Activated CD8-positive, alpha-beta T cell treated with anti-CD3 and anti-CD28 coated beads, Interleukin-2, amount 10 ng/mL, durations not matched to agents 7 days and 5 days (primary cell): ENCODE measurements at places on chromosomes 3 and 15.

DNA sequence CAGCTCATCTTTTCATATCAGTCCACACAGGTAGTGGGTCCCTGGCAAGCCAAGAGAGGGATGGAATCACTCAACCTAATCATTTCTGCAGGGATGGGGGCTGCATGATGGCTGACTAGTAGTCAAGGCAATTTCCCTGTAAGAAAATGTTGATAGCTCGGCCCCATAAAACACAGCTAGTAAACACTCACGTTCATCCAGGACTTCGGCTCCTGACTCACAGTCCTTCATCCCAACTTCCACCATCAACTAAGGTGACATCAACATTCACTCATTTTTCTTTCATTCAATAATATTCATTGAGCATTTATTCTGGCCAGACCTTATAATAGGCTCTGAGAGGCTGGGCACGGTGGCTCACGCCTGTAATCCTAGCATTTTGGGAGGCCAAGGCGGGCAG lies 4.4 kb upstream of the ACAP2 start:
- peaks cover 2% of the 10 kb centered on the region for H3K27me3 ChIP-seq
- DNase-seq: no peak
- H3K4me1 ChIP-seq: peaks cover 24% of the 10 kb centered on the region
- no peak overlapping the region for H3K4me3 ChIP-seq
- H3K27ac ChIP-seq: no peak overlapping the region
- no peaks in the 10 kb centered on the region for H3K36me3 ChIP-seq

DNA sequence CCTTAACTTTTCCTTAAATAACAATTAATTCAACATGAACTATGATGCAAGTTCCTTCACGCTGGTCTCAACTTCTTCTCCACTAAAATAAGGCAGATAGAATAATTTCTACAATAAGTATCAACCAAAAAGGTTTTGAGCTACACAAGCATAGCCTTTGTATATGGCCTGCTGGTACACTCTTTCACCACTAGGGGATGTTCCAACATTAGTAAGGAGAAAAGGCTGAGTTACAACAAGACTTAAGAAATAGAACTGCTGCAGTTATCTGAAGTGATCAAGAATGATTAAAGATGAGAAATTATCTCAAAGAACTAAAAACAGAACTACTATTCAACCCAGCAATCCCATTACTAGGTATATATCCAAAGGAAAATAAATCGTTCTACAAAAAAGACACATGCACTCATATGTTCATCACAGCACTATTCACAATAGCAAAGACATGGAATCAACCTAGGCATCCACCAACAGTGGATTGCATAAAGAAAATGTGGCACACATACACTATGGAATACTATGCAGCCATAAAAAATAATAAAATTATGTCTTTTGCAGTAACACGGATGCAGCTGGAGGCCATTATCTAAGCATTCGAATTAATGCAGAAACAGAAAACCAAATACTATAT lies 14.4 kb downstream of the ATP13A3 start:
- no peaks in the 10 kb centered on the region for H3K27me3 ChIP-seq
- H3K27ac ChIP-seq: no peak overlapping the region
- no peak overlapping the region for H3K4me3 ChIP-seq
- no peaks in the 10 kb centered on the region for H3K36me3 ChIP-seq
- H3K4me1 ChIP-seq: peaks cover 13% of the 10 kb centered on the region

DNA sequence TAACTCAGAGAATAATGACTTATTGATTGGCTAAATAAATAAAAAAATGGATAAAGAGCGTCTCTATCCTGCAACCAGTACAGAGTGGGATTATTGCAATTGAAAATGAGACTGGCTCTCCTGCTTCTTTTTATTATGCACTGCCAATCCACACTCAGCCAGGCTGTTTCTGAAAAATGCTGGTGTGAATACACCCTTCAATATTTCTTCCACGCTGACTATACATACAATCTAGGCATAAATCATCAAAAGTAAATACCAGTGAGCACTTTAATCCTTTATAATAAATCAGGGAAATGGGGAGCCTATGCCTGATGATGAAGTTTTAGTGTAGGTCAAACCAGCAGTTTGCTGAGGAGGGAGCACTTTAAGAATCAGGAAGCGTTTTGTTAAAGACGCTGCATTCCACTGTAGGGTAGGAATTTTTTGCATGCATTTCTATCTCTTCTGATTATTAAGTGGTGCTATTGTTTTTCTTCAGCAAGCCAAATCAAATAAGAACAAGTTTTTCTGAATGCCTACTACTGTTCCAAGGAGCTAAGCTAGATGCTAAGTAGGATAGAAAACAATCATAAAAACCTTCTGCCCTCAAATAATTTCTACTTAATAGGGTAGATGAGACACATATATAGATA lies 781.5 kb downstream of the TBL1XR1 start:
- no peak overlapping the region for H3K27ac ChIP-seq
- no peaks in the 10 kb centered on the region for H3K36me3 ChIP-seq
- H3K4me3 ChIP-seq: no peak overlapping the region
- DNase-seq: no peak
- no peaks in the 10 kb centered on the region for H3K4me1 ChIP-seq

- no peak for DNase-seq
- H3K4me3 ChIP-seq: no peak overlapping the region
- H3K27ac ChIP-seq: no peak overlapping the region
- H3K36me3 ChIP-seq: no peaks in the 10 kb centered on the region
Observed at GRCh38 chr3:104438706-104439105, 928.0 kb upstream of the ALCAM start.

DNA sequence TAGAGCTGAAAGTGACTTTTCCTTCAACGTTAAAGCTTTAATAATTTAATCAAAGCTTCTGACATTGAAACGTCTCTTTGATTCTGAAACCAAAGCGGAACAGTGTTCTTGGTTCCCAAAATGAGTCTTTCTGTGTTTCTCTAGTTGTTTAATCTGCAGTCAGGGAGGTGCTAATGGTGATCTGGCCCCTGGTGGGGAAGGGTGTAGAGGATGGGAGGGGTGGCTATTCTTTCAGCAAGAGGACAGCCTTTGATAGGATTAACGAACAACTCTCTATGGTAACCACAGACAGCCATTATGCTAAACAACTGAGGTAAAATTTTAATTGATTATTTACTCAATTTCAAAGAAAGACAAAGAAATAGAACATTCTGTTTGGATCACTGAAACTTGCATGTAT lies 79.9 kb upstream of the CADPS start:
- H3K27me3 ChIP-seq: no peaks in the 10 kb centered on the region
- no peaks in the 10 kb centered on the region for H3K36me3 ChIP-seq
- no peak overlapping the region for H3K27ac ChIP-seq
- no peak for DNase-seq

DNA sequence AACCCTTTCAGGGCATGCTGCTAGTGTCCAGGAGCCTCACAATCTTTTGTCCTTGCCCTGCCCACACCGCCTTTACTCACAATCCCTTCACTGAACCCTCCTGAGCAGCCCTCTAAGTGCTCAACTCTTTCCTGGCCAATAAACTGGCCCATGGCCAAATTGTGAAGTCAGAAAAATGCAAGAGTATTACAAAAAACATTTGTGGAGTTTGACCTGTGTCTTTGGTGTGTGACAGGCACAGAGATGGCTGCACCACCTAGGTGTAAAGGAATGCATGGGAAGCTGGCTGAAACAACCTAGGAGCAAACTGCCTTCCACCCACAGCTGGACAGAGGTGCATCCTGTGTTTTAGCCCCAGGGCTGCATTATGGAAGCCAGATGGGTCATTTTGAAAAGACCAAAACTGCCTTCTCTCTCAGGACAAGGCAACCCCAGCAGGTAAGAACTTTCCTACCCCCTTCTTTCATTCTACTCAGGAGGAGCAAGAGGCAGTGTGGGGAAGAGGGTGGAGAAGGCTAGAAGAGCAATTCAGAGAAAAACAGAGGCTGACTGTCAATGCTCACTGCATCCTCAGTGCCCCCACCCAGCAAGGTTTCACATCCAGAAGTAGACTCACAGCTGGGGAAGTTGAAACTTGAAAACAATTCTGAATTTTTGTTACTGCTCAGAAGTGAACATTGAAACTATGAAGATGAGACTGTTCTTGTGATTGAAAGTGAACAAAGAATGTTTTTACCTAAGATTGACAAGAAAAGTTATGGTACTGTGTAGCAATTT lies 78.6 kb downstream of the TRIM42 start:
- H3K36me3 ChIP-seq: no peaks in the 10 kb centered on the region
- H3K27me3 ChIP-seq: no peaks in the 10 kb centered on the region
- no peak for DNase-seq
- H3K4me1 ChIP-seq: peaks cover 37% of the 10 kb centered on the region

- H3K4me3 ChIP-seq: no peak overlapping the region
- no peaks in the 10 kb centered on the region for H3K36me3 ChIP-seq
- H3K27ac ChIP-seq: no peak overlapping the region
Observed at GRCh38 chr3:178036451-178037144, 499.6 kb upstream of the KCNMB2 start.

DNA sequence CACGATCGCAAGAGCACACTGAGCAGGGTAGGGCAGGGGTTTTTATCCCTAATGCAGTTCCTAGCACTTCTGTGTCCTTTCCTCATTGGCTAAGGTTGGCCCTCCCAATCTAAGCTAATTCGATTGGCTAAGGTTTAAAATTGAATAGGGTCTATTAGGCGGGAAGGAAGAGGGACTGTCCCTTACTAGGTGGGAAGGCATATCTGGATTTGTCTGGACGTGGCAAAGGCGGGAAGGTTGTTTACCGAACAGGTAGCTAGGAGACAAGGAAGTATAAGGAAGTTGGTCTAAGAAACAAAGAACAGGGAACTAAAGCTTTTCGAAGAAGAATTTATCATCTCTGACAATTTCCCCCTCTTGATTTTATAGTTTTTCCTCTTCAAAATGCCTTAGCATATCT lies 24.8 kb upstream of the ATG7 start:
- H3K4me1 ChIP-seq: peaks cover 13% of the 10 kb centered on the region
- H3K27ac ChIP-seq: no peak overlapping the region
- H3K27me3 ChIP-seq: no peaks in the 10 kb centered on the region
- no peak for DNase-seq
- H3K36me3 ChIP-seq: no peaks in the 10 kb centered on the region

DNA sequence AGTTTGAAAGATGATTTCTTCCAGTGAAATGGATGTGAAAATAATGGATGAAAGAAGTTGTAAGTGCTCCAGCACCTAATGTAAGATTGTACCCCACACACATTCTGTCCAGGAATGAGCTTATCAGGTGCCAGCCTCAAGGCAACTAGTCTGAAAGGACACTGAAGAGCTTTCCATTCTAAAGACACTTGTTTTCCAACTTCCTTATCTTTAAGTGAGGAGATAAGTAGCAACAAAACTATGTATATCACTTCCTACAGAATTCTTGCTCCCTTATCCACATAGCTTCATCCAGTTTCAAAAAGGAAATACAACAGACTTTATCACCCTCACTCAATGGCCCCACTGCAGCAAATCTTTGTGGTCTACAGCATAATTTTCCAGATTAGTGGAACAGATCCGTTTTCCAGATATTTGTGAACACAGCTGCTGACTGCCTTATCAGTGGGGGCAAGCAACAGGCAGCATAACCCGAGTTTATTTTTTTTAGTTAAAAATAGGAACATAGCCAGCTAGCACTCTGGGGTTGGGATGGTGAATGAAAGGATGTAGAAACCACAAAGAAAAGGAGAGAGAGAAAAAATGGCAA lies 60.6 kb downstream of the CD200R1L start:
- H3K4me3 ChIP-seq: no peak overlapping the region
- DNase-seq: no peak
- H3K4me1 ChIP-seq: peaks cover 3% of the 10 kb centered on the region
- H3K36me3 ChIP-seq: no peaks in the 10 kb centered on the region
- no peak overlapping the region for H3K27ac ChIP-seq

DNA sequence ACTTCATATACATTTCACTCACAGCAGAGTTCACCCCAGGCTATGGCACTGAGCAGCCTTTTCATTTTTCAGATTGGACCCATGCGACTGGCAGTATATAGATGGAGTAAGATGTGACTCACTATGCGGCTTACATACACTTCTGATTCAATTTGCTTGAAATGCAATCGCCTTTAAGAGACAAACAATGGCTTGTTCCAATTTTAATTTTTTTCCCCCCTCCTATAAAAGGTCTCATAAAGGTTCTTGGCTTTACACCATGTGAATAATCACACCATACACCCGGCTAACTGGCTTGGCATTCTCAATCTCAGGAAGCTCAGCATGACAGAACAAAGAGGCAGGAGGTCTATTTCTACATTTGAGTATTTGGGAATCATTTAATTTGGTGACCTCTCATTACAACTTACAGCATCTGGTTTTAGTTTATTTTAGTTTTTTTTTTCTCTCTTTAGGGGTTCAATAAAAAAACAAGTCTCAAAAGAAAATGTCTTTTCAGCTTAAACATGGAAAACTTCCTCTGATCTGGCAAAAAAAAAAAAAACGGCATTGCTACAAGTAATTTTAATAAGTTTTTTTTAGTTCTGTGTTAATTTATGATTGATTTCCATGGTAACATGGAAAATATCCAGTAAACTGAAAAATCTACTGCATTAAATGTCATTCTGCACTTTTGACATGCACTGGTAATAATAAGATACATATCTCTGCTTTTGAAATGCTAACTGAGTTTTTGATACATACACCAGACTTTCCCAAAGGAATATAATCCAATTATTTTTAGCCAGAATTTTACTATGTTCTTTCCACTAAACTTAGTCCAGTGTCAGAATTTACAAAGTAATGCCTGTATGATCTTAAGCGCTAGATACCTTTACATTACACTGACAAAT lies 38.8 kb downstream of the GADL1 start:
- H3K27me3 ChIP-seq: no peaks in the 10 kb centered on the region
- H3K4me3 ChIP-seq: no peak overlapping the region
- no peak overlapping the region for H3K27ac ChIP-seq
- no peaks in the 10 kb centered on the region for H3K4me1 ChIP-seq

GRCh38 chr3:138434276-138434874 lies at the start of gene ESYT3:
ESYT3 (plus strand) TSS chr3:138434616; CDS start chr3:138434799, 183 bp downstream.
- H3K27ac ChIP-seq: no peak within 1 kb of the TSS
- H3K4me1 ChIP-seq: peaks cover 13% of the 10 kb centered on the region
- H3K4me3 ChIP-seq: peak within 1 kb of the TSS; percentile 73
- peaks cover 52% of the 10 kb centered on the region for H3K27me3 ChIP-seq

DNA sequence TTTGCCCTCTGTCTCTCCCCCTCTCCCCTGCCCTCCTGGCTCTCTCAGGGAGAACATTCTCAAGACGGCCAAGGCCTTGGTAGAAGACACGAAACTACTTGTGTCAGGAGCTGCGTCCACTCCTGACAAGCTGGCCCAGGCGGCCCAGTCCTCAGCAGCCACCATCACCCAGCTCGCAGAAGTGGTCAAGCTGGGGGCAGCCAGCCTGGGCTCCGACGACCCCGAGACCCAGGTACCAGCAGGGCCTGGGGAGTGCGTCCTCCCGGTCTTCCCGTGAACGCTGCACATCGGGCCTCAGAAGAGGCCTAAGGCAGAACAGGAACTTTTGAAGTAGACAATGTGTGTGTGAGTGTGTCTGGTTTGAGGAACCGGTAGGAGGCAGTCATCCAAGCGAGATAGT lies 245.4 kb upstream of the TPM1 start:
- no peaks in the 10 kb centered on the region for H3K27me3 ChIP-seq
- H3K27ac ChIP-seq: no peak overlapping the region
- no peaks in the 10 kb centered on the region for H3K36me3 ChIP-seq
- DNase-seq: no peak

DNA sequence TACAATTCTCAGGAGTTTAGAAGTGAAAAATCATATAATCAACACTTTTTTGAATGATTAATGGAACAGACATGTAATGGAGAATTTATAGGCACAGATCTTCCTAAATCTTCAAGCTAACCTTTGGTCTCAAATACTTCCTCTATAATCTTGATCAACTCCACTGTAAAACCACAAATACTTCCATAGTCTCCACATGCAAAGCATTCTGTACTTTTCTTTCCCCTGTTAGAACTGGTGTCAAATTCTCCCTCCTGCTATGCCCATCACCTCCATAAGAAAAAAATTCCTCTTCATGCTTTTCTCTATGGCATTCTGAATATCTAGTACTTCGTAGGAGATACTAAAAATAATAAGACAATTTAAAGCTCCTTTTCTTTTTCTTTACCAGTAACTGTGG lies 214.3 kb downstream of the ADAMTS9 start:
- no peak overlapping the region for H3K4me3 ChIP-seq
- H3K27ac ChIP-seq: no peak overlapping the region
- H3K27me3 ChIP-seq: peaks cover 5% of the 10 kb centered on the region
